HepG2 (cell line): ENCODE measurements at places on chromosomes 1 and 21. TPM values are rescaled to one million over a fixed set of nuclear protein-coding genes. Genes with fewer than 3 reads are reported as not detected.

Gene POMGNT1
- total RNA-seq = 25.5 and 33.9 TPM in 2 replicates

Gene OR10Z1
- not detected in 2 replicates for total RNA-seq

Gene FCRL2
- total RNA-seq = not detected in 2 replicates

Gene PGBD5
- total RNA-seq = 0.13 TPM in 2 replicates

Gene GBP6
- total RNA-seq = not detected in 2 replicates

Gene ALX3
- not detected in 2 replicates for total RNA-seq

Gene DNMT3L
- total RNA-seq = 1.7 TPM in 1 of 2 replicates, not detected in the other

Gene TNFRSF8
- not detected in 2 replicates for total RNA-seq

Gene ZNF695
- total RNA-seq = 11.6 and 13.2 TPM in 2 replicates

Gene SERTAD4
- total RNA-seq = not detected in 2 replicates

Gene TTLL10
- not detected in 2 replicates for total RNA-seq

Gene CKS1B
- total RNA-seq = 217 and 268 TPM in 2 replicates

Gene RPE65
- total RNA-seq = not detected in 2 replicates

Gene HES4
- 4.4 and 8.8 TPM in 2 replicates for total RNA-seq

Gene AUNIP
- total RNA-seq = 12.3 and 12.8 TPM in 2 replicates

Gene HEYL
- 0.04 TPM in 1 of 2 replicates, not detected in the other for total RNA-seq

Gene INTS7
- total RNA-seq = 22.4 and 32.7 TPM in 2 replicates

Gene RAB7B
- 0.34 and 0.46 TPM in 2 replicates for total RNA-seq

Gene RHEX
- total RNA-seq = 1.6 and 2.7 TPM in 2 replicates

Gene DNAJC28
- 2.5 and 3.3 TPM in 2 replicates for total RNA-seq

Gene TTC24
- total RNA-seq = 0.13 and 0.15 TPM in 2 replicates

Gene CLDN17
- total RNA-seq = not detected in 2 replicates

Gene OR4F16
- 0.42 TPM in 1 of 2 replicates, not detected in the other for total RNA-seq

Gene NMNAT2
- total RNA-seq = not detected in 2 replicates

Gene GPR25
- total RNA-seq = not detected in 2 replicates

Gene GJB3
- total RNA-seq = not detected in 2 replicates

Gene CAMTA1
- 36.4 and 36.7 TPM in 2 replicates for total RNA-seq

Gene SPAG17
- not detected in 2 replicates for total RNA-seq

Gene PDZK1IP1
- total RNA-seq = 0.24 TPM in 1 of 2 replicates, not detected in the other

Gene UBAP2L
- total RNA-seq = 74.2 and 75.9 TPM in 2 replicates

Gene ATP1A4
- total RNA-seq = not detected in 2 replicates

Gene BCL10
- 14.1 and 20.0 TPM in 2 replicates for total RNA-seq

Gene ADORA1
- 0.08 and 0.11 TPM in 2 replicates for total RNA-seq

Gene ZMYND12
- total RNA-seq = 0.13 TPM in 1 of 2 replicates, not detected in the other

Gene MMP23B
- 0.75 and 1.0 TPM in 2 replicates for total RNA-seq

Gene CFHR5
- not detected in 2 replicates for total RNA-seq

Gene OR2L2
- not detected in 2 replicates for total RNA-seq

Gene NUAK2
- 1.1 and 1.2 TPM in 2 replicates for total RNA-seq
